ENCODE measurements at places on chromosomes 7 and 10. TPM values are rescaled to one million over a fixed set of nuclear protein-coding genes. Genes with fewer than 3 reads are reported as not detected.

Gene CNNM1
- 2.5 TPM for total RNA-seq

DNA sequence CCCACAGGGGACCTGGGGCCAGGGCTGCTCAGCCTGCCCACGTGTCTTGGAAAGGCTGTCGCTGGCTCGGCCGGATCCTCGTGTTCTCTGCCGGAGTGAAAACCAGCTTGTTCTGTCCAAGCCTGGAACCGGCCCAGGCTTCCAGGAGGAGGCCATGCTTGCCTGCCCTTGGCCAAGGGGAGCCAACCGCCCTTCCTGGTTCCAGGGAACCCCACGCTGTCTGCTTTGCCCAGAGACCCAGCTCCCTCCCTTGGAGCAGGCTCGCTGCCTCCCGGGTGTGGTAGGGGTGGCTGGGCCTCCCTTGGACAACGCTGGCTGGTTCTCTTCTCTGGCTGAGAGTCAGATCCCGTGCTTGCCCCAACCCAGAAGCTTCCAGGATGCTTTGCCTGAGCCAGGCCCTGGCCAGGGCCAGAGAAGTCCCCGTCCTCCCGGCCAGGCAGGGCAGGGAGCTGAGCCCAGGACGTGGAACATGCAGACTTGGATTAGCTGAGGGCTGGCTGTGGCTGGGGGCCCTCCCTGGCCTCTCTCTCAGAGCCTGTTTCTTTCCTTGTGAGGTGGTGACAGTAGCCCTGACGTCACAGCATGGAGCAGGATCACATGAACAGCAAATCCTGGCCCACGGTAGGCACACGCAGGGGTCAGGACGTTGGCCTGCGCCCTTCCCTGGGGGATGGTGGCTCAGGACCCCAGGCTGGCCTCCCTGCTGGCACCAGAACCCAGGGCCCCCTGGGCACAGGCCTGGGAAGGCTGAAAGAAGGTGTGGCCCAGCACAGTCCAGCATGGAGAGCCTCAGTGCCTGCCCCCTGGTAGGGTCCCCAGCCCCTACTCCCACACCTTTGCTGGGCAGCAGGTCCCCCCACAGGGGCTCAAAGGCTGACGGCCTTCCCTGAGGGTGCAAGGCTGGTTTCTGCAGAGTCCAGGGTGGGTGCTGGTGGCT is 67.5 kb downstream of the PWWP2B start:
- peak overlapping the region; percentile 98 for H3K27ac ChIP-seq
- no peak for DNase-seq
- no peaks in the 10 kb centered on the region for H3K36me3 ChIP-seq
- no peak overlapping the region for H3K4me3 ChIP-seq
- peaks cover 66% of the 10 kb centered on the region for H3K4me1 ChIP-seq
- no peaks in the 10 kb centered on the region for H3K27me3 ChIP-seq

- H3K4me1 ChIP-seq: no peaks in the 10 kb centered on the region
- H3K4me3 ChIP-seq: no peak overlapping the region
- no peaks in the 10 kb centered on the region for H3K36me3 ChIP-seq
- H3K27me3 ChIP-seq: no peaks in the 10 kb centered on the region
- DNase-seq: no peak
- no peak overlapping the region for H3K27ac ChIP-seq
These were observed 123.0 kb upstream of the ZNF32 start for GRCh38 chr10:43771675-43772074.

Gene CLDN3
- not detected for total RNA-seq

Measured in vagina (tissue), 2 donors.